ENCODE measurements at places on chromosomes 6 and 20.
A peak's percentile ranks its signal among the peaks of the same experiment; 100 is the strongest.

GRCh38 chr6:105501246-105501645 lies 98.4 kb upstream of the PREP start:
- H3K27ac ChIP-seq: no peak overlapping the region
- no peak for DNase-seq
- no peaks in the 10 kb centered on the region for H3K27me3 ChIP-seq
- H3K4me1 ChIP-seq: no peaks in the 10 kb centered on the region
- no peaks in the 10 kb centered on the region for H3K36me3 ChIP-seq

- no peak overlapping the region for H3K27ac ChIP-seq
- no peak overlapping the region for H3K4me3 ChIP-seq
- DNase-seq: no peak
Measured at GRCh38 chr20:23178806-23179205, 92.7 kb upstream of the CD93 start.

DNA sequence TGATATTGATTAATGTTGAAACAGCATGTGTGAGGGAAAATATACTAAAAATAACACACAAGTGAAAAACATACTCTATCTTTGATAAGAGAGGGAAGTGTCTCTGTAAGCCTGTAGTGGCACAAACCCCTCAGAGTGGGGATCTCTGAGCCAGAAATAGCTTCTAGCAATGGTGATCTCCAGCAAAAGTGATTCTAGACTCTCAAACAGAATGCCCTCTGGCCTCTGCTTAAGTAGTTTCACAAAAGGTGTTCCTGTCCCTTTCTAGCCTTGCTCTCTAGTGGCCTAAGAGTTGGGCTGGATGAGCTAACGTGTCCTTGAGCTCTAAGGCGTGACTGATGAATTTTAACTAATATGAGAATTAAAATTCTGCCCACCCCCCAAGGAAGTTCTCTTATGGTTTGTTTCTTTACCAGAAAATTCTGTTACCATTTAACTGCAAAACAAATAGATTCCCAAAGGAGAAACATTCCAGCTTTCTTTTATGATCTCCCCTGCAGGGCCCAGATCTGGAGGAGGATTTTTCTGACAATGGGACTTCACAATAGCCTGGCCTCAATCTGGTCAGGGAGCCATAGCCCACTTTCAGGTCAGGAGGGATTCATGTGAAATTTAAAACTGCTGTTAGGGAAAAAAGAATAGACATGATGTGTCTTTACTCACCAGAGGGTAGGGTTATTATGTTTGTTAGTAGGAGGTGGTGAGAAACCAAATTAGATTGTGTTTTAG lies 182.5 kb upstream of the LAMP5 start:
- no peak overlapping the region for H3K4me3 ChIP-seq
- H3K27ac ChIP-seq: no peak overlapping the region
- no peaks in the 10 kb centered on the region for H3K27me3 ChIP-seq

GRCh38 chr6:53023323-53023722 lies 28.2 kb upstream of the GSTA4 start:
- H3K4me1 ChIP-seq: no peaks in the 10 kb centered on the region
- H3K4me3 ChIP-seq: no peak overlapping the region
- H3K36me3 ChIP-seq: peaks cover 70% of the 10 kb centered on the region
- no peaks in the 10 kb centered on the region for H3K27me3 ChIP-seq
- H3K27ac ChIP-seq: no peak overlapping the region

DNA sequence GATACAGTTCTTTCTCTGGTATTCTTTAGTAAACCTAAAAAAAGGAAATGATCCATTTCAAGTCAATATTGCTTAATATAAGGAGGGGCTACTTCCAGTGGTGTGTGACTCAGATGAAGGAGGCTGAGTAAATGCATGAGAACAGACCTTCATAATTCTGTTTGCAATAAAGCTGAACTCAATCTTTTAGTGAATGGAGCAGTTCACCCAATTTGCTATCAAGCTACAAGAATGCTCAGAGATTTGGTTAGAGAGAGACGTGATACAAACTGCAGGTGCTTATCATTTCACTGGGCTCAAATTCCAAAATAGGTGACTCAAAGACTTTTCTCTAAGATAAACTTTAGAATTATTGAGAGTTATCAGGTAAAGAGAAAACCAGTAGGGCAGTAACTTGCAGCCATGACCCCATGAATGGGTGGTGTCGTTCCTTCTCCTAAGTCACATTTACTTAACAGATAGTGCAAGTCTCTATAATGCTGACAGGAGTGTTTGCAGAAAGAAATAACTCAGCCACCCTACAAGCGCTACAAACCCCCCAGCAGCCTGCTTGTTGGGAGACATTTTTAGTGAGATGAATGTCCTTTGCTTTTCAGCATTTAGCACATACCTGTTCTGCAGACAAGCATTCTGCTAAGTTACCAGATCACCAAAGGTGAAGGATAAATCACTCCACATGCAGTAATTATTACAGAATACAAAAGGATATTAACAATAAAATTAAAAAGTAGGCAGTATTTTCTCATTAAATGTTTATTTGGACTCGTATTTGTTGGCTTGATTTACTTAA lies 16.4 kb upstream of the BLOC1S5 start:
- no peaks in the 10 kb centered on the region for H3K27me3 ChIP-seq
- no peaks in the 10 kb centered on the region for H3K36me3 ChIP-seq
- DNase-seq: no peak
- H3K4me1 ChIP-seq: peaks cover 3% of the 10 kb centered on the region

- H3K4me1 ChIP-seq: no peaks in the 10 kb centered on the region
- peaks cover 90% of the 10 kb centered on the region for H3K27me3 ChIP-seq
- no peak for DNase-seq
- no peak overlapping the region for H3K4me3 ChIP-seq
- H3K27ac ChIP-seq: no peak overlapping the region
Measured at GRCh38 chr6:100446115-100447080, 18.3 kb downstream of the SIM1 start.

DNA sequence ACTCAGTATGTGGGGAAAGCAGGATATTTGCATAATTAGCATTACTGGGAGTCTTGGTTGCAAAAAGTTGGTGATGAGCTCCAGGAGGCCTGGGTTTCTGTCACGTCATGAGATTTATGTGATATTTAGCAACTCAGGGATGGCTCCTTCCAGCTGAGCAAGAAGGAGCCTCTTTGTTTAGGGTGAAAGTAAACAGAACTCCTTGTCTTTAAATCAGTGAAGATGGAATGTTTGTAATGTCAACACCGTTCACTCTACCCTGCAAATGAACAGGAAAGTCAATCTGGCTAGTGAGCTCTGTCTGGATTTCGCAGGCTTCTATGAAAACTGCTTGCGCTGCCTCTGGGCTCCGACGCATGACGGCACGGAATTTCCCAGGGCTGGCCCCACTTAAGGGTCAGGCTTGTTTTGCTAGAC lies 86.9 kb downstream of the PXDC1 start:
- no peaks in the 10 kb centered on the region for H3K4me1 ChIP-seq
- no peak for DNase-seq
- no peak overlapping the region for H3K4me3 ChIP-seq
- no peak overlapping the region for H3K27ac ChIP-seq
- no peaks in the 10 kb centered on the region for H3K36me3 ChIP-seq
- H3K27me3 ChIP-seq: no peaks in the 10 kb centered on the region

GRCh38 chr6:129893640-129894039 lies 32.5 kb upstream of the TMEM244 start:
- H3K4me1 ChIP-seq: peaks cover 4% of the 10 kb centered on the region
- H3K4me3 ChIP-seq: no peak overlapping the region
- no peaks in the 10 kb centered on the region for H3K27me3 ChIP-seq
- no peak overlapping the region for H3K27ac ChIP-seq

- H3K27ac ChIP-seq: peak overlapping the region; percentile 33
- no peaks in the 10 kb centered on the region for H3K36me3 ChIP-seq
- peaks cover 11% of the 10 kb centered on the region for H3K4me1 ChIP-seq
- H3K27me3 ChIP-seq: no peaks in the 10 kb centered on the region
Measured at GRCh38 chr6:11969092-11969491, 43.0 kb upstream of the HIVEP1 start.

DNA sequence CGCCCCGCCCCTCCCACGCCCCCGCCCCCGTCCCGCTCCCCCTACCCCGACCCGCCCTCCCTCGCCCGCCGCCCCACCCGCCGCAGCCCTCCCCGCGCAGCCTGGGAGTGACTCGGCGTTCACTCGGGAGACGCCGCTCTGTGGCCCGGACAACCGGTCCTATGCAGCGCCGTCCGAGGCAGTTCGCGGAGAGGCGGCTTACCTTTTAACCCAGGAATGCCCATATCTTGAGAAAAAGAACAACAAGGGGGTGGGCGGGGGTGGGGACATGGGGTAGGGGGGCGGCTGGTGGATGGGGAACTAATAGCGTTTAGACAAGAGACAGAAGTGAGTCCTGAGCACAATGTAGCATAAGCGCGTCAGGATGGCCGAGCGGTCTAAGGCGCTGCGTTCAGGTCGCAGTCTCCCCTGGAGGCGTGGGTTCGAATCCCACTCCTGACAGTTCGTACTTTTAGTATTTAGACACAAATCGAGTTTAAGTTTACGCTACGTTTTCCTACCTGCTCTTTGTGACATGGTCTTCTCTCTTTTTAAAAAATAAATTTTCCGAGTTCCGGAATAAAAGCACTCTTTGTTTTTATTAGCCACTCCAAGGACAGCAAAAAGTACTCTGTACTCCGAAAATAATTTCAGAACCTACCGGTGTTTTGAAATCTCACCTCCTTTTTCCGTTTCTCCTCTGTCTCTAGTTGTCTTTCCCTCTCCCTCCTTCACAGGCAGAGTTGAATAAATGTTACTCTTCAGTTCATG lies 17.1 kb upstream of the HMGN4 start:
- DNase-seq: peak; percentile 31
- H3K27ac ChIP-seq: peak overlapping the region; percentile 95
- H3K27me3 ChIP-seq: no peaks in the 10 kb centered on the region
- no peaks in the 10 kb centered on the region for H3K36me3 ChIP-seq

Measured in esophagus squamous epithelium (tissue), 5 donors.